ENCODE measurements at places on chromosomes 11 and 22. TPM values are rescaled to one million over a fixed set of nuclear protein-coding genes. Genes with fewer than 3 reads are reported as not detected.

- DNase-seq = no peak
Observed at GRCh38 chr11:106714199-106714598, 304.1 kb downstream of the GUCY1A2 start.

The SESN3 gene
- total RNA-seq = 29.8 TPM

GRCh38 chr11:12430954-12431595 is 53.7 kb downstream of the PARVA start:
- DNase-seq = no peak

DNA sequence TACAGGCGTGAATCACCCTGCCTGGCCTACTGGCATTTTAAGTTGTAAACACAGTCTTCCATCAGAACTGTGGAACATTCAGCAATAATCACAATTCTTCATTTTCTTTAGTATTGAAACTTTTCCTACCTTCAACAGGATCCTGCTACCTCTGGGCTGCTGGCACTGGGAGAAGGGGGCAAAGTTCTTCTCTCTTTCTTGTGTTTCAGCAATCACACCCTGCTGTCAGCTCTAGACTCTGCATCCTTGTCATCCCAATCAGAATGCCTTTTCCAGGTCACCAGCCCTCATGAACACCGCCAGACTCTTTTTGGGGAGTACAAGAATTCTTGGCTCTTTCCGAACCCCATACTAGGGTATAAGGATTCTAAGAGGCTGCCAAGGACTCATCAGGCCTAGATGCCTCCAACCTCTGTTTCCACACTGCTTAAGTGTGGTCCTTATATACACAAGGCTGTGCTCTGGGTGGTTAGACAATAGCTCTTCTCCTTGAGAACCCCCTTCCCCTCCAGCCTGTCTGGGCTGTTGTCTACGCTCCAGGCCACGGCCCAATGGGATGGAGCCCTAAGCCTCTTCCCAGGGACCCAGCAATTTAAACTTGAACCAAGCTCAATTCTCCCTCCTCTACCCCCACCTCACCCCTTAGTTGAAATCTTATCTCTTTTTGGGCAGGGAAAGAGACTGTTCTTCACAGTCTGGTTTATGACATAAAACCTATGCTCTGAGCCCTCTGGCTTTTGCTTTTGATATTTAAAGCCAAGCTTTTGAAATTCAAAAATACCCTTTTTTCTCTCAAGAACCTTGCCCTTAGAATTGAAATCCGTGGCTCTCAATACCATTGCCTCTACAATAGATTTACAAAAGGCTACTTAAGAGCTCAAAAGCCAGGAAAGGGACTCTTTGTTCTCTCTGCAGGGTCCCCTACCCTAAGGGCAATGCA is 327.4 kb downstream of the BUD13 start:
- DNase-seq = peak; percentile 55

Measured in H1 (cell line).